ENCODE measurements at places on chromosomes 5 and 9.

DNA sequence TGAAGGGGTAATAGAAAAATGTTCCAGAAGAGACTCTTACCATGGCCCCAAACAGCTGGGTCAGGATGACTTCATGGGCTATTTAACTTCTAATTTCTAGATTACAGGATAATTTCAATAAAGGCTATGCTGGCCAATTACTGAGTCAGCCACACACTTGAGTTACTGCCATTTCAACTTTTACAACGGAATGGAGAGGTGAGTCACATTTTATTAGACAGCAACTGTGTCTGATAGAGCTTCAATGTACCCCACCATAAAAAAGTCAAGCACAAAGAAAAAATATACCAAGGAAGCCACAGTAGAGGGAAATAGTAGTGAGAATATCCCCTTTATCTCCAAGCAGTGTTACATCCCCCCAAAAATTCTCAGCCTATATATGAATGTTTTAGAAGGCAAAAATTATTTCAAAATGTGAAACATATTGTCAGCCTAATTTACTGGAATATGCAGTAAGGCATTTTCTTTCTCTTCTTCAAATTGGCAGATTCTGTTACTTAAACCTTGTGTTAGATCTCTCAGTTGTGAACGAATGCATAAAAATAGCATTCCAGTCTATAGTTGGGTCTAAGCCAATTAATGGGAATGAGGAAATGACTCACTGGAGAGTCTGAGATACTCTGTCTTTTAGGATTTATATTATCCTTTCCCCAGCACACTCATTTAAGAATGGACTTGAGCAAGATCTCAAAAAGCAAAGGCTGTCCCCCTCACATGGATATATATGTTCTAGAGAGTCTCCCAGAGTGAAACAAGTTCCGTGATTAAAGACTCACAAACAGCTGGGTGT lies 47.1 kb upstream of the RAI14 start:
- no peak for DNase-seq

DNA sequence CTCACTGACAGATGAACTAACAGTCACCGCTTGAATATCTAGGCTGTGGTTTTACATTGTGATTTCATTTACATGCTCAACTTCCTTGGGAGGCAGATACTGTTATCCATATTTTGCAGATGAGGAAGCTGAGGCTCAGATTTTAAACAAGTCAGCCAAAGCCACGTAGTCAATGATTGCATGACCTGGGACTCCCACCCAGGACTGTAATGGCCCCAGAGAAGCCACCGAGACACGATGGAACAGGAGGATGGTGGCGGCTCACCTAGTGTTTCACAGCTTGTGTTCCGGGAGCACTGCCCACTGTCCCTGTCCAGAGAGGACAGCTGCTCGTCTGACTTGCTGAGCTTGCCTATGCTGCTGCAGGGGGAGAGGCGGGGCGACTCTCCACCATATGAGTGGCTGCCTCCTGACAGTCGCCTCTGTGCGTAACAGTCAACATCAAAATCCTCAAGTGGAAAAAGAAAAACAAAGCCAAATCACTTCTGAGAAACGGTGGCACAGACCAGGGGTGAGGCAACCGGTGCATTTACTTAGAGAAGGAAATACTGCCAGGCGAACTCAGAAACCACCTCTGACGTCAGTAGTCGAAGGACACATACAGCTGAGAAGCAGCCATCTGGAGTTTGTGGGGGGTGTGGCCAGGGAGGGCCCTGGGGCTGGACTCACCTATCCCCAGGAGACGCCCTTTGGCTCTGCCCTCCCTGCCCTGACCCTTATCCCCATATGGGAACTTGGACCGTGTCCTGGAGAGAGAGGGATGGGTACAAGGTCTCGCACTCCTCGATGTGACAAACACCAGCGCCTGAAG lies 82.5 kb downstream of the PRRT1B start:
- no peak for DNase-seq

DNA sequence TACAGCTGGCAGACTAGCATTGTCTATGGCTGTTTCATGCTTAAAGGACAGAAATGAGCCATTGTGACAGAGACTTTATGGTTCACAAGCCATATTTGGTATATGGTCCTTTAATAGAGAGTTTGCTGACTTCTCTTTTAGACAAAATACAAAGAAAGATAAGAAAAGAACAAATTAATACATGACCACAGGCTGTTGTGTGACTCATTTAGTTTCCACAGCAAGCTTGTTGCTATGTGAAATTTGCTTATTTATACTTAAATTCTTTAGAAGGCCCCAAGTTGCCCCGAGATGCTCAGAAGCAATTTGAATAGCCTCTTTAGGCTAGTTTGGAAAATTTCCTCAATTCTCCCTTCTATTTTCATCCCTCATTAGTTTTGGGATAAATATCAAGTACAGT lies 315.3 kb upstream of the RPS23 start:
- DNase-seq: no peak

DNA sequence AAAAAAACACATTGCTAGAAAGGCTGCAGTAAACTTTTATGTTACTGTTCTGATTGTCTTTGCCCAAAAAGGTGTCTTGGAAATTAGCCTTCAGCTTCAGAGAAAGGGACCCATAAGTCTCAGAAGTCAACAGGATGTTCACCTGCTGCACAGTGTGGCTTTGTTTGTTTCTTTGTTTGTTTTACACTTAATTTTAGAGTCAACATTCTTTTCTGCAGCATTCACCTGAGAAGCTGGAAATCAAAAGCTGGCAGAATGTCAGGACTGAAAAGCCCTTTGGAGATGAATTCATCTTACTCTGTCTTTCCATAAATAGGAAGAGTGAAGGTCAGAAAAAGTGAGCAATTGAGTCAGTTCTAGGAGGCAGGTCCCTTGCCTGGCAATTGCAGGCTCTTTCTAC lies 170.0 kb downstream of the PAPPA start:
- no peak for DNase-seq

DNA sequence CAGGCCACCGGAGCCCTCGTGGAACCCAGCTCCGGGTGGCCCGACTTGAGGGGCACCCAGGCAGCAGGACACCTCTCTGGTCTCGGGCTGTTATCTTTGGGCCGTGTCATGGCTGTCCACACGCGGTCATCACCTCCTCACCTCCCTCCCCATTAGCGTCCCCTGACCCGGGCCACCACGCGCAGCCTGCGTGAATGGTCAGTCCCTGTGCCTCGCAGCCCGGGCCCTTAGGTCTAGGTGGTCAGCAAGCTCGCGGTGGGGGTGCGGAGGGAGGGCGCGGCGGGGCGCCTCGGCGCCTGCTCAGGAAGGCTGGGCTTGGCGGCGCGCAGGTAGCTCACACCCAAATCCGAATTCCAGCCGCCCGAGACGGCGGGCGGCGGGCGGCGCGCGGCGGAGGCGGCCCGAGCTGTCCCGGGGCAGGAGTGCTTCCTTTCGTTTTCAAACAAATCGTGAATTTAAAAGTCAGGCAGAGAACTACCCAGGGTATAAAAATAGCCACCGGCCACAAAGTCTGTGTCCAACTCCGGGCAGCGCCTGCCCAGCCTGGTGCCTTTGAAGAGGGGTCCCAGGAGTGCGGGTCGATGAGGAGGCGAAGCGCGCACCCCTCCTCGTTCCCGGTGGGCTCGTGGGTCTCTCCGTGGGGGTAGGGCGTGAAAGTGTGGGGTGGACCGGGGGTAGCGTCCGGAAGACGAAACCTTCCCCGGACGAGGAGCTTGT lies 1.0 kb upstream of the RXRA start:
- DNase-seq: no peak
